ENCODE measurements at places on chromosomes 7 and 10.

- DNase-seq: no peak
Observed at GRCh38 chr10:98528805-98529183, 82.1 kb upstream of the HPS1 start.

- no peak for DNase-seq
Observed at GRCh38 chr7:134643131-134643530, 3.5 kb upstream of the BPGM start.

DNA sequence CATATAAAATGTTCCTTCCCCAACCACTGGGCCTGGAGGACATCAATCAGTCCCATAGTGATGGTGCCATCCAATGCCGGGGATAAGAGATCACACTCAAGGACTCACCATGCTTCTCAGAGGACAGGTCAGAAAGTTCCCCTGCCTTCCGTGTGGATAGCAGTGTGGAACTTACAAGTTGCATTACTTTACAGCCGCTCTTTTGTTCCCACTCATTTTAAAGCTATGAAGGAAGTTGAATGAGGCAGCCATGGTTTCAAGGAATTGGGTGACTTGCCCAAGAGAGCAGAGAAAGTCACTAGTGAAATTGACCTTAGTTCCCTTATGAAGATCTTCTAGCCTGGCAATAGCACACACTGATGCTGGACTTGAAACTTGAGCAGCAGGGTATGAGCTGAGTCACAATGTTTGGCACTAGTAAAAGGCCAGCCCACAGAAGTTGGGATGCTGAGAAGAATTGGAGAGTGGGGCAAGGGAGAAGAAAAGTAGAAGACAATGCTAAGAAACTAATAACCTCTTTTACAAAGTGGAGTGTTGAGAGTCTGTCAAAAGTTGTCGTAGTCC is 78.7 kb downstream of the CXCL12 start:
- peak; percentile 37 for DNase-seq

DNA sequence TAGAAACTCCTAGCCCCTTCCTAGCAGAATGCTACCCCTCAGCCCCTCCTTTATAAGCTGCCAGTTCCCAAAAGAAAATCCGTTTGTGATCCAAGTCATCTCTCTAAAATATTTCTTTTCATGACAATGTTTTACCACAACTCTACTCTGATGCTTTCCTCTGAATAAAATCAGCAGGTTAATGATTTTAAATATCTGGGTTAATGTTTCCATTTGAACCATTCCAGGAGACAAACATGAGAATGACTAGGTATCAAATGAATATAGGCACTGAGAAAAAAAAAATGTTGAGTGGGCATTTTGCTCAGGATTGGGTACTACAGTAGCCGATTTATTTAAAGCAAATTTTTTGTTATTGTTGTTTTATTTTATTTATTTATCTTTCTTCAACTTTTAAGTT is 360.3 kb downstream of the WDR11 start:
- DNase-seq: no peak

GRCh38 chr10:48894911-48895802 is 44.5 kb downstream of the LRRC18 start:
- no peak for DNase-seq

- no peak for DNase-seq
Observed at GRCh38 chr10:98950106-98950505, 285.5 kb downstream of the HPSE2 start.

- no peak for DNase-seq
Observed at GRCh38 chr10:16673443-16673842, 143.8 kb downstream of the RSU1 start.

All from AG04450 (cell line).